ENCODE measurements at places on chromosomes 1 and 21.

GRCh38 chr1:193539731-193540459, 353.5 kb upstream of the B3GALT2 start:
- DNase-seq = no peak

DNA sequence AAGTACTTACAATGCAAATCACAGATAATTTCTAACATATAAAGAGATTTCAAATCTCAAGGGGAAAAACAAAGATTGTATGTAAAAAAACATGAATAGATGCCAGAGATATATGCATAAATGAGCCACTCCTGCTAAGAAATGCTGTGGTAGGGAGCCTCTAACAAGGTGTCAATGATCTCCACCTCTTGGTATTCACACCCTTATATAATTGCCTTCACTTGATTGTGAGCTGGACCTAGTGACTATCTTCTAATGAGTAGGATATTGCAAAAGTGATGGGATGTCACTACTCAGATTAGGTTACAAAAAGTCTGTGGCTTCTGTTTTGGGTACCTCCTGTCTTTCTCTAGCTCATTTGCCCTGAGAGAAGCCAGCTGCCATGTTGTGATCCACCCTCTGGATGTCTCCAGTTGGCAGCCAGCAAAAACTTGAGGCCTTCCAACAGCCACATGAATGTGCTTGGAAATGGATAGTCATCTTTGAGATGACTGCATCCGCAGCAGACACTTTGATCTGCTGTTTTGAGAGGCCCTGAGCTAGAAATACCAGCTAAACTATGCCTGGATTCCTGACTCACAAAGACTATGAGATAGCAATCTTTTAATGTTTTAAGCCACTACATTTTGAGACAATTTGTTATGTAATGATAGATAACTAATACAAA, 196.1 kb upstream of the FGGY start:
- no peak for DNase-seq

DNA sequence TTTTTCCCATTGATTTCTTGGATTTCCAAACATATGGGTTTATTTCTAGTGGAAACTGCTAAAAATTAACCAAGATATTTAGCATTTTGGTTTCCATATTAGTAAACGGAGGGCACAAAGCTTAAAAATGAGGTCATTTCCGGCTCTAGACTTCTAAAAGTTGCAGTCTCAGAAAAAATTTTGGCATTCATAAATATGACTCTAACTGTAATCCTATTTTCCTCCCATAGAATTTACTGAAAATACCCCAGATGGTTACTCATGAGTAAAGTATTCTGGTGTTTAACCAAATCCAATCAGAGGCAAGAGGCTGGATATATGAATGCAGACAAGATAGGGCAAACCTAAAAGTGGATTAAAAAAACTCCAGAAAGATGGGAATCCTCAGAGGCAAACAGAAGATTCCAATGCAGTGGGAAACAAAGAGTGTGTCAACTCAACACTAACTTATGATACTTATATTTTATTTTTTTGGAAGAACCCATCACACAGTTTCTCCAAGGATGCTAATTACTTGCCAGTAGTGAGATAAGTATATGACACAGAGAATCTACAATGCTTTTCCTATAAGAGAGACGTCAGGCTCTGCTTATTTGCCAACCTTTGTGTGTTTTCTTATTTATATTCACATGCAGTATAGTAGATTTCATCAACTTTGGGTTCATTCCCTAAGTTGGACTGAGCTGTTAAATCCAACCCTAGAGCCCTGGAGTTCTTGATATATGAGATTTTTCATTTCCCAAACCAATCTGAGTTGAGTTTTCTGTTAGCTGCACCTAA, 90.1 kb upstream of the BCL10 start:
- DNase-seq = no peak

GRCh38 chr1:32431736-32432400, 33.0 kb upstream of the ZBTB8B start:
- DNase-seq = no peak

GRCh38 chr1:38898653-38899230, 17.4 kb upstream of the GJA9 start:
- DNase-seq = no peak

DNA sequence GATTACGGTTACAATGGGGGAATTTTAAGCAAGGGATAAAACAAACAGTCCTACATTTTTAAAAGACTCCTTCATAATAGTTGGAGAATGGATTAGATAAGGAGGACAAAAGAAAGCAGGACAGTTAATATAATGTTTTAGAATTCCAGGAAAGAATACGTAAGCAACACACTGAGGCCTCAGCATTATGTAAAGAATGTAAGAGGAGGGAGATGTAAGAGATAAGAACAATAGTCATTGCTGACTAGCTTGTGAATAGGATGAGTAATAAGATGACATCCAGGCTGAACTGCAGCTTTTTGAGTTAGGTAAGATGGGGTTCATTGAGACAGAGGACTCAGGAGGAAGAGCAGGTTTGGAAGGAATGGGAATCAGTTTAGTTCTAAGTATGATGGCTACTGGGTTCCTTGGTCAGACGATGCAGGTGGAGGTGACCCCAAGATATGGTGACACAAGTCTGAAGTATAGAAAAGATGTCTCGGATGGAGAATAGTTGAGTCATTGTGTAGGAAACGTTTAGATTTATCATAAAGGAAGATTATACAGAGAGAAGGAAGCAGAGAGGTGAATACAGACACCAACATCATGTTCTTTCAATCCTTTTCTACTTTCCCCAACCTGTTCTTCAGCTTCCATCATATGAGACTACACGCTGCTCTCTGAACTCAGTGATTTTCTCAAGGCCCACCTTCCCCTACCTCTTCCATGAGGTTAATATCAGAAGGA, 372.8 kb downstream of the PTBP2 start:
- no peak for DNase-seq

DNA sequence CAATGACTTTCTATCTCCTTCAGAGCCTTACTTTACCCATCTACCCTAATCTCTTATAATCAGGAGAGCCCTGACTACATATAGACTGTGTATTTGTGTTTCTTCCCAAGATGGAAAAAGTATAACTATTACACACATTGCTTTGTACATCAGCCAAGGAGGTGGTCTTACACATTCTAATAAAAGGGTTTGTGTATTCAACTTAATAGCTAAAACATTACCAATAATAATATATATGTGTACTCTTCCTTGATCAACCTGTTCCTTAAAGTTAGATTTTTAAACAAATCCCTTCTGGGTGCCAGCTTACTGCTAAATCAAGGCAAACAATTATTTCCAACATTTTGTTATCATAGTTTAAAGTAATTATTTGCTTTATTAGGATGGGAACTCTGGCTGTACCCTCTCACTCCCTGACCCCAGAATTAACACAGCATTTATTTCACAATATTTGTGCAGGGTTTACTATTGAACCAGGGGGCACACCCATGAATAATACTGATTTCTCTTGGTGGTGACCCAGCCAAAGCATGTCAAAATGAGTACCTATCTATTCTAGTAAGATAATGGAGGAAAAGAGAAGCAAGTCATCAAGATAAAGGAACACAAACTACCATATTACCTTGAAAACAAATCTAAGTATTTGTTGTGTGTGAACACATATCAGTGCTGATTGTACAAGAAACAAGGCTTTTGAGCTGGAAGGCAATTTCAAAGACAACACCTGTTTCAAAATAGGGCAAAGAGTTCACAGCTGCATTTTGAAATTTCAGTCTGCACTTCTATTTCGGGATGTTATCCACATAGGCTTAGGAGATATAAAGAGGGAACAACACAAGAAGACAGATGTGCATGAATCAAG, 30.1 kb upstream of the SLC45A3 start:
- DNase-seq = no peak

DNA sequence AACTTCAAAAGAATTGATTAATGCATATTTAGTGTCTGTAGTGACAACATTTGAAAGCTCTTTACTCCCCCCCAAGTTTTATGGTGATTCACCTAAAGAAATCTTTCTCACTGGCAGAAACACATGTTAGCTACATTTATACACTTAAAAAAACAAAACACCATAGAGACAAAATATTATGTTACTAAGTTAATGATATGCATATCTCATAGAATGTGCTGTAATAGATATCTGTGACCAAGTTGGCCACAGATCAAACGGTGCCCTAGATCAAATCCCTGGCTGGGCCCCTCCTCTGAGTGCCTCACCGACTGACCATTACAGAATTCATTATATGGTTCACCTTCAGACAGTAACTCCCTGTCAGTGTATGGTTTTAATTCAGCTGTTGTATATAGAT, 322.1 kb upstream of the LYPLAL1 start:
- no peak for DNase-seq

GRCh38 chr1:231750818-231751362, 124.3 kb downstream of the DISC1 start:
- peak; percentile 56 for DNase-seq

DNA sequence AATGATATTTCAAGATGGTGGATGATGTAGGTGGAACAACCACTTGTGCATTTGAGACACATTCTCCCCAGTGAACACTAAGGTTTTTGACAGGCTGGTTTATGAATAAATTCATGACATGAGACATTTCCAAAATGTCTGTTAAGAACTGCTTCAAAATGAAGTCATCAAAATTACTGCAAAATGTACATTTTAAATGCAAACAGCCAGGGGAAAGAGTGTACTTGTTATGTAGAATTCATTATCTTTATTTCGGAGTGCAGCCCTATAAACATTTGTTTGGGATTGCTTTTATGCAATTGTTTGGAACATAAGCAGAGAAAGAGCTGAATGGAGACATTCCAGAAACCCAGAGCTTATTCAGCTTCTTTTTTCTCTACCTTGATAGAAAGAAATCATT, 49.5 kb downstream of the DSCAM start:
- no peak for DNase-seq

- no peak for DNase-seq
Measured at GRCh38 chr1:22903113-22903512, 69.6 kb downstream of the LACTBL1 start.

DNA sequence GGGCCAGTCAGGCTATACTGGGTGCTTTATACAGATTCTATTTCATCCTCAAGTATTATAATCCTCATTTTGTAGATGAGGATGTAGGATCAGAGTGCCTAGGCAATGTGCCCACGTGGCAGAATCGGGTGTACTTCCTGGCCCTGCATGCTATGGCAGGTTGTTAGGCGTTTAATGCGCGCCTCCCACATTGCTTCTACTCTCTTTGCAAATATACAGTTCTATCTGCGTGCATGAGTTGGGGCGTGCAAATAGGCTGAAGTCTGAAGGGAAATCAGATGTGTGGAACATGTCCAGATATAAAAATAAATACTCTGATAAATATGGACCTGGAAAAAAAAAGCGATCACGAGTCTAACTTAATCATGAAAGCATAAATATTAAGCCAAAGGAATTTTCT, 194.7 kb upstream of the FMN2 start:
- DNase-seq = no peak
